Activated T-helper 17 cell treated with anti-CD3 and anti-CD28 coated beads, Interleukin-2, amount 50 U/mL, for 72 hours (primary cell): ENCODE measurements at places on chromosomes 4 and X. TPM values are rescaled to one million over a fixed set of nuclear protein-coding genes. Genes with fewer than 3 reads are reported as not detected.
A peak's percentile ranks its signal among the peaks of the same experiment; 100 is the strongest.

FGF16 gene
- not detected for total RNA-seq

CT47B1 gene
- total RNA-seq: not detected

BST1 gene
- total RNA-seq: 0.32 TPM

POU3F4 gene
- not detected for total RNA-seq

GRCh38 chrX:68087526-68087925, 345.8 kb downstream of the OPHN1 start:
- H3K4me1 ChIP-seq: no peaks in the 10 kb centered on the region
- H3K27ac ChIP-seq: no peak overlapping the region
- H3K27me3 ChIP-seq: no peaks in the 10 kb centered on the region
- no peak overlapping the region for H3K4me3 ChIP-seq
- no peak for ATAC-seq

DNA sequence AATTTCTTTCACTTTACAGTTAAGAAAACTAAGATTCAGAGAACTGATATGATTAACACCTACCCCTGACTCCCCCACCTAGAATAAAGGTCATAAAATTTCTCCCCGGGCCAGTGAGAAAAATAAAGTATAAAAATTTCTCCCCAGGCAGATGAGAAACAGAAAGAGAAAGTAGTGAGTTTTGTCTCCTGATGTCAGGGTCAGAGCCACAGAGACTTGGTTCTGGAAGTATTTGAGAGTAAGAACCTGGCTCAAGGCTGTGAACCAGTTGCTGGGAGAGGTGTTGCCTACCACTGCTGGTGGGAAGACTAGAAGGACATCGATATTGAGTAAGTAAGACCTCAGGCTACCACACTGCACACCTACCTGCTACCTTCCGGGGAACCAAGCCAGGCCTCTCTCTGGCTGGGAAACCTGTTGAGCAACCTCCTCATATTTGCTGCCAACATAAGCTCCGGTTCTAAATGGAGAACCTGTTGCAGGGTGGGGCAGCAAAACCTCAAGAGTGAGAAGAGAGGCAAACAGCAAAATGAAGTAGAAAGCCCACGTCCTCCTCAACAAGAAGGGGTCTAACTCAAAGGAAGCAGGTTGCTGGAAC, 104.2 kb upstream of the PUDP start:
- ATAC-seq: no peak
- H3K36me3 ChIP-seq: no peaks in the 10 kb centered on the region
- H3K27me3 ChIP-seq: no peaks in the 10 kb centered on the region
- H3K4me1 ChIP-seq: no peaks in the 10 kb centered on the region

GRCh38 chrX:101347859-101348451, 587 bp downstream of the TIMM8A start:
- peak overlapping the region; percentile 87 for H3K4me3 ChIP-seq
- peak overlapping the region; percentile 87 for H3K27ac ChIP-seq
- peaks cover 41% of the 10 kb centered on the region for H3K36me3 ChIP-seq
- no peaks in the 10 kb centered on the region for H3K4me1 ChIP-seq
- ATAC-seq: no peak
- H3K27me3 ChIP-seq: no peaks in the 10 kb centered on the region
